ENCODE measurements at places on chromosomes 12 and 14.

GRCh38 chr14:36647824-36648753 lies 13.6 kb upstream of the PAX9 start:
- DNase-seq, result no peak

GRCh38 chr14:103721334-103722120 lies 5.9 kb downstream of the ZFYVE21 start:
- no peak for DNase-seq

- no peak for DNase-seq
These were observed 17.8 kb downstream of the CCDC85C start for GRCh38 chr14:99586054-99586760.

- no peak for DNase-seq
These were observed 65.9 kb downstream of the CACNA1C start for GRCh38 chr12:2118481-2119255.

DNA sequence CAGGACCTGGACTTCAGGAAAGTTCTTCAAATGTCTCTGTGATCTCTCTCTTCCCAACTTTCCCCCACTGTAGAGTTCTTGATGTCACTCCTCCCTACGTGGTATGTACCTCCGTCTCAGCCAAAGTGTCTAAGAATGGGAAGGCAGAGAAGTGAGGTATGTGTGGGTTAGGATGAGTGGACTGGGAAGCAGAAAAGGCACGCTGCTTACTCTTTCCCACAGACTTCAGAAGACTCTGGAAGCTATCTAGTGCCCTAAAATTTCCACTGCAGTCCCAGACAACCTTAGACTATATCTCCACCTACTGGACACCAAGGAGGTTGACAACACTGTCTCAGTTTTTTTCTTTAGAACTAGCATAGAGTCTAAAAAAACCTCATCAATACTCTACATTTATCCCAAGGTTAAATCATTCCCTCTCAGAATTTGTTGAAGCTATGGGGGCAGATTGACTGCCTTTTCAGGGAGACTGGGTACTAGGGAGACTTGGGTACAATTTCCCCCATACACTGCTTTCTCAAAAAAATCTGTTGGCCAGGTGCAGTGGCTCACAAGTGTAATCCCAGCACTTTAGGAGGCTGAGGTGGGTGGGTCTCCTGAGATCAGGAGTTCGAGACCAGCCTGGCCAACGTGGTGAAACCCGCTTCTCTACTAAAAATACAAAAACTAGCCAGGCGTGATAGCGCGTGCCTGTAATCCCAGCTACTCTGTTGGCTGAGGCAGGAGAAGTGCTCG lies 20.6 kb upstream of the ITGA5 start:
- DNase-seq, result no peak

DNA sequence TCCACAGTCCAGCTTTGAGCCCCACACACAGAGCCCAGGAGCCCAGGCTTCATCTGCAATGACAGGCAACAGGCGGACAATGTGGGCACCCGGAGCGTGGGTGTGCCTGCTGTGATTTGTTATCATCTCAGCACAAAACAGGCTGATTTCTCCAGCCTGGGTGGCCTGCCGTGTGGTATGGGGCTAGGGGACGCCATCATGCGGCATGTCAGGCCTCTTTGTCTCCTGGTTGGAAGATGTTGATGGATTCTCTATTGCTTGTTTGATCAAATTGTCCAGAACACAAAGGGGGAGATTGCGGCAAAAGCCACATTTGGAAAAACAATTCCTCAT lies 147.1 kb downstream of the KIF26A start:
- no peak for DNase-seq

- DNase-seq, result no peak
These were observed 88.6 kb downstream of the R3HDM2 start for GRCh38 chr12:57342207-57342691.

- DNase-seq, result no peak
These were observed 292.3 kb downstream of the TMEM121 start for GRCh38 chr14:105818712-105819005.

GRCh38 chr12:15446807-15447206 lies 124.5 kb downstream of the PTPRO start:
- no peak for DNase-seq

DNA sequence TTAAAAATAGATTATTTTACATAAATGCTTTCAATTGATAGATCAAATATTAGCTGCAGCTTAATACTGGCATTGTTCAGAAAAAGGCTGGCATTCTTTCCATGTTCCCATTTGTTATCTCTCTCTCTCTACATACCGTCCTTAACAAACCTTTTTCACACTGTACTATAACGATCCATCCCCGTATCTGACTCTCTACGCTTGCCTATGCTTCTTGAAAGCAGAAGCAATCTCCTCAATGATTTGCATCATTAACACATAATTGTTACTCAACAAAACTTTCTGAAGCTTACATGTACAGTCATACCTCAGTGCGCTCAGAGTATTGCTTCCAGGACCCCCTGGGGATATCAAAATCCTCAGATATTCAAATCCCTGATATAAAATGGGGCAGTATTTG lies 89.7 kb downstream of the TMTC1 start:
- no peak for DNase-seq

GRCh38 chr14:90452366-90452765 lies 55.5 kb downstream of the CALM1 start:
- no peak for DNase-seq

GRCh38 chr14:56959869-56960268 lies 149.6 kb upstream of the OTX2 start:
- DNase-seq, result no peak

GRCh38 chr14:72550513-72550912 lies 343.4 kb downstream of the DPF3 start:
- DNase-seq, result no peak

DNA sequence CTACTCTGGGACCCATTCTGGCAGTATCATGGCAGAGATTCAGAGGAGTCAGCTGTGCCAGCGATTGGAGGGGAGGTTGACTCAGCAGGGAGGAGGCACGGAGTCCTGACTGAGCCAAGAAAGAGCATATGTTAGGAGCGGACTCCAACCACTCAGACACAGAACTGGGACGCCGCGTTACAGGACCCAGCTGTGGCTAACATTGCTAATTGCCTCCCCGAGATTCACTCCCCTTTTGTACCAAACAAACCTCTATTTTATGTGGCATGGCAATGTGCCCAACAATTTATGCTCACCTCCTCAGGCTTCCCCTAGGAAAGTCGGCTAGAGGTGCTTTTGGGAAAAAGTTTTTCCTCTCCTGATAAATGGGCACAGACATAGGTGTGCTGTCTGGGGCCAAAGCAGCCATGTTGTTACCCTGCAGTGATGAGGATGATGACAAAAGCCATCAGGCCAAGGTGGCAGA lies 15.2 kb upstream of the CLIP1 start:
- no peak for DNase-seq

GRCh38 chr14:70045310-70045709 lies 143.4 kb downstream of the SLC8A3 start:
- DNase-seq, result no peak

GRCh38 chr12:71461787-71462328 lies 22.3 kb downstream of the LGR5 start:
- no peak for DNase-seq

DNA sequence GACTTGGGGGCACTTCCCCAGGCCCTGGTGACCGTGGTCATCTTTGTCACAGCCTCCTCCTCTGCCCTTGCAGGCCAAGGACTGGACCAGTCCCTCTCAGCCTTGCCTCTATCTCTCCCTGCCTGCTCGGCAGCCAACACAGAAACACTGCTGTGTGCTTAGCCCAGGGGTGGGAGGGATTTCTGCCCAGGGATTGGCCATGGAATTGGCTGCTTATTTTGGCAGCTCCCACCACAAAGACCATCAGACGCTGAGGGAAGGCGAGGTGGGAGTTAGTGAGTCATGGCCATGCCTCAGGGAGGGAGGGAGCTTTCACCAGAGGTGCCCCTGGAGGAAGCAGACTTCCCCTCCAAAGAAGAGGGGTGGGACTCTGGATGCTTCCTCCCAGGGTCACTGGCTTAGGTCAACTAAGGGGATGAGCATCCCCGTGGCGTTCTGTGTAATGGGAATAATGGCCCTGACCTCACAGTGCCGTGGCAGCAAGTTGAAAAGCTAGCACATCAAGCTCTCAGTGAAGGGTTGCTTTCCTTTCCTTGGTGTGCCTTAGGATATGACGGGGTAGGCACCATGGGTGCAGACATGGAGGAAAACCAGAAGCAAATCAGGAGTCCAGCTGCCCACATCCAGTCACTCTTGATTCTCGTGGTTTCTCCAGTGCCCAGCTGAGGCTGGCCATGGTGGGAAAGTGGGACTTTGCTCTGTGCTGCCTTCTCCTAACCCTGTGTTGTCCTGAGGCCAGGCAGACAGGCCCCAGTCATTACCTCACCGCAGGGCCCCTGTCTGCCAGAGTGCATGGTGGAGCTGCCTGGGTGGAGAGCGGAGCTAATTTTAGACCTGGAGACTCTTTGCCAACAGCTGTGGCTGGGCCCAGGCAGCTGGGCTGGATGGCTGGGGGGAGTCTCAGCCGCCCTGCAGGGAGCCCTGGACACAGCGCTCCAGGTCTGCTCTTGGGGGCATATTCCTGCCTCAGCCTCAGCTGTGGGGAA lies 21.4 kb downstream of the B4GALNT3 start:
- no peak for DNase-seq

DNA sequence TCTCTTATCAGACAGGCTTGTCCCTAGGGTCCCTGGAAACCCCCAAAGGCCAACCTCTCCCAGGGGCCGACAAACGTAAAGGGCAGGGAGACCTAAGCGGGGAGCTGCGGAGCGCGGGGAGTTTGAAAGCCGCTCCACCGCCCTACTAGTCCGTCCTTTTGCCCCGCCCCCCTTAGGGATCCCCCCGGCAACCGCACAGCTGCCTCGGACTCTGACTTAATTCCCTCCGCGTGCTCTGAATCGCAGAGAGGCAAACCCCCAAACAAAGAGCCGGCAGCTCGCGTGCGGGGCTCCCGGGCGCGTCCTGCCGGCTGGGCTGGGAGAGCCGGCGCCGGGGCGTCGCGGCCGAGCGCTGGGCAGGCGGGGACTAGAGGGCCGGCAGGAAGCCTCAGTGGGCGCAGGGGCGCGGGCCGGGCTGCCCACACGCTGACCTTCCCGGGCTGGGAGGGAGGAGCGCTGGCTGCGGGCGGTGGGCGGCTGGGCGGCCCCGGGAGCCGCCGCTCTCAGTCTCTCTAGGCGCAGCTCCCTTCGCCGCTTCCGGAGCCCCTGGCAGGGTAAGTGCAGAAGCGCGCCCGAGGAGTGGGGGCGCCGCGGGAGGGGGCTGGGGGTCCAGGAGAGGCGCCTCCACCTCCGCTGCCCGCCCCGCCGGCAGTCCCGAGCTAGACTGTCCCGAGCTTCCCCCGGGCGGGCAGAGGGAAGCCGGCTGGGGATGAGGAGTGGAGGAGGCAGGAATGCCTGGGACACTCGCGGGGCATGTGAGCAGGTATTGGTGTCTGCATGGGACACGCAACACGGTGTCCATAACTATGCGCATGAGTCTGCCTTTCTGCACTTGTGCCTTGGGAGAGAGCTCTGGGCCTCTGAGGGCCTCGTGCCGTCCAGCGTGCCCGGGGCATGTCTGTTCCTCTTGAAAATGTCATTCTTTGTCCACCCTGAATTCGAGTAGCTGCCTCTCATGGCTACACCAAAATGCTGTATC lies at the start of gene TSPAN11:
TSS of gene TSPAN11 (plus strand) at position 506 of the 979 bp plus-strand sequence. CDS start 27,244 bp downstream, outside the sequence.
- DNase-seq, result no peak

DNA sequence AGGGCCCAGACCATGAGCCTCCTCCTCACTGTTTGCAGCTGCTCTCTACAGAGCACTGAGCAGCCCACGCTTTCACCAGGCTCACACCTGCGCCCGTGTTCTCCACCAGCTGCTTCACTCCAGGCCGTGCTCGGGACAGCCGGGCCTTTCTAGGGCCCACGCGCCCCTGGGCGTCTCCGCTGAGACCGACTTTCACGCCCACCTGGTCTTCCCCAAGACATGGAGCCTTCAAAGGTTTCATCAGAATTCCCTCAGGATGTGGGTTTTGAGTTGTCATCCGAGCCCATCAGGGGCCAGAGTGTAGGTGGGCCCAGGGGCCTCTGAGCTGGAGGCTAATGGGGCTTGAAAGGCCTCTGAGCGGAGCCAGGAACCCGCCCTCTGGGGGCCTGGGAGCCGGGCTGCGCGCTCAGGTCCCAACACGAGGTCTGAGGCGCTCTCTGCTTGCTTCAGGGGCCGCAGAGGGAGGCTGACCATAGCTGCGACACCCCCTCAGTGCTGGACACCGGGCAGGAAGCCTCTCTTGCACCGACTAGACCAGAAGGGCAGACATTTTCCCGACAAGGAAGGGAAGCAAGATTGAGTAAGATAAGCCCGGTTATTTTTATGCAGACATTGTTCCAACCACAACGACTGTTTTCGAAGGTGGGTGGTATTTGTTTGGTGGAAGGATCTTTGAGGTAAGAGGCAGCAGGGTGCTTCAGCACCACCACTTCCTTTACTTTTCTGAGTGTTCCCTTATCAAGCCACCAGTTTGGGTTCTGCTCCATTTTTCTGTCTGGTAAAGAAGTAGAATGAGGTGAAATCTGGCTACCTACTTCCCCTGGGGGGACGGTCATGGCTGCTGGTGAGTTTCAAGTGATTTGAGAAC lies 125.0 kb upstream of the FUT8 start:
- DNase-seq, result no peak

DNA sequence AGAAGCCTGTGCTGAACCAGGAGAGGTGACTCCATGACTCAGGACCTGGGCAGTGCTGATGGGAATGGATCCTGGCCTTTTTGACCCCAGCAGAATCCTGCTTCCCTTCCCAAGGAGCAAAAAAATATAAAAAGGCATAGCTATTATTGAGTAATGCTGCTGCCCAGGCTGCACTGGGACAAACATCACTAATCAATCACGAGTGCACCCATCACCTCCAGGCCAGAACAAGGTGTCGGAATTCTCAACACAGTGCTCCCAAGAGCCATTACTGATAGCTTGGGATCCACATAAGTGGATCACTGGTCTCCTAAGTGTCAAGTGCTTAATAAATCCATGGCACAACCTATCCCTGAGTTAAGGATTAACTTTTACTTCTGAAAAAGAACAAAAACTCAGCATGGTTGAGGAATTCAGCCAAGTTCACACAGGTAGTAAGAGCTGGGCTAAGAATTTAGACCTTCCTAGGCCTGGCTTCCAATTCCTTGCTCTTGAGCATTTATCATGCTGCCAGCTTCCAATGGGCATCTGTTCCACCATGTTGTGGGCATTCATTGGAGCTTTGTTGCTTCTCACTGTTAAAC lies 31.9 kb downstream of the IRF2BPL start:
- no peak for DNase-seq

DNA sequence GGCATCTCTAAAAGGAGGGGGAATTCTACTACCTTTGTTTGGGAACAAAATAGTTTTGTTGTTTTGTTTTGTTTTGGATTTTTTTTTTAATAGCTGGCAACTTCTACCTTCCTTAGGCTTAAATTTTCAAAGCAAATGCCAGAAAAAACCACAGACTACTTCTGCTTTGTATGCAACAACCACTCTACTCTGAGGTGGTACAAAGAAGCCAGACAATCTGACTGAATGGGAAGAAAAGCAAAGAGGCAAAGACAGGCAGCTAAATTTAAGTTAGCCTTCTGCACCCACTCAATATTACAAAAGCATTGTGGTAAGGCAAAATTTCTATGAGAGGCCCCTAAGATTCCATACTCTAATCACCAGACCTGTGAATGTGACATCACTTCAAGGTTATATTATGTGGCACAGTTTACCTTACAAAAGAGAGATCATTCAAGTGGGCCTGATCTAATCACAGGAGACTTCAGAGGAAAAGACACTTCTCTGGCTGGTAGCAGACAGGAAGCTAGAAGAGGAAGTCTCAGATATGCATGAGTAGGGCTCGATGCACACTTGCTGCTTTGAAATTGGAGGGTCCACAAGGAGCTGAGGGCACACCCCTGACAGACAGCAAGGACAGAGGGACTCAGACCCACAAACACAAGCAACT lies 566.6 kb downstream of the RPS29 start:
- no peak for DNase-seq

- DNase-seq, result no peak
These were observed 32.9 kb downstream of the MVK start for GRCh38 chr12:109606320-109607028.

All from effector CD4-positive, alpha-beta T cell (primary cell).